H4 (cell line): ENCODE measurements at places on chromosomes 2 and 18. TPM values are rescaled to one million over a fixed set of nuclear protein-coding genes. Genes with fewer than 3 reads are reported as not detected.

The TMEM182 gene
- total RNA-seq = 4.5 TPM in 2 replicates

The MTA3 gene
- 23.8 and 26.4 TPM in 2 replicates for total RNA-seq

DNA sequence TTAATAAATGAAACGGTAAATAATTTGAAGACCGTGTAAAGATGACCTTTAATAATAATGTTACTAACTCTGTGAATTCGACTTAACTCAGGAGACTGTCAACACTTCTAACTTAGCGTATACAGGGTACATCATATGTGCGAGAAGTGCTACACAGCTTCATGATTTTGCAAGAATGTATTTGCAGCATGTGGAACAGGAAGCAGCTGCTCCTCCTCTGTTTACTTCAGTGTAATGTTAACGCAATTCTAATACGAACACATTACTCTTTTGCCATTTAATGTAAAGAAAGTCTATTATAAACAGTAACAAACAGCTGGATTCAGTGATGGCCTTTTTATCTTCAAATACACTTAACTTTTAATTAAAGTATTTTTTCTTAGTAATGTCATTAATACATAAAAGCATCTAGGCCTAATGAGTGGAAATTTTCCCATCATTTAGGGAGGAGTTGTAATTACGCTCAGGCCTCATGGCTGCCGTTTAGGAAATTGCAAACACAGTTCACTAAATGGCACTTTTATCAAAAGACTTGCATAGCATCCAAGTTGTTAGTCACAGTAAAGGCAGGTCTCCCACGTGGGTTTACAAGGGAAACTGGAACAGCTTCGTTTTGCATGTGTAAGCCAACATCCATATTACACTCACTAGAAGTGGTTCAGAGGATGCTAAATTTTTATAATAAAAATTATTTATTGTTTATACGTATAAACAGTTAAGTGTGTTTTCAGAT is 635.7 kb downstream of the FBXO15 start:
- DNase-seq = no peak

DNA sequence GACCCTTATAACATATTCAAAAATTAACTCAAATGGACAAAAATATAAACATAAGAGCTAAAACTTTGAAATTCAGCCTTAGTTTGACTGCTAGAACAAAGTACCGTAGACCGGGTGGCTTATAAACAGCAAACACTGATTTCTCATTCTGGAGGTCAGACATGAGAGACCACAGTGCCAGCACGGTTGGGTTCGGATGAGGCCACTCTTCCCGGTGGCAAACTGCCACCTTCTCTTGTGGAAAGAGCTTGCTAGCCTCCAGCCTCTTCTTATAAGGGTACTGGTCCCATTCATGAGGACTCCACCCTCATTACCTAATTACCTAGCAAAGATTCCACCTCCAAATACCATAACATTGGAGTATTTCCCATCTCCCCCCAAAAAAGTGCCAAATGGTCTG is 91.3 kb downstream of the FAM210A start:
- DNase-seq = no peak

The GPR75 gene
- 1.1 and 1.4 TPM in 2 replicates for total RNA-seq

GRCh38 chr2:214648520-214648919 is 161.0 kb downstream of the BARD1 start:
- no peak for DNase-seq

GRCh38 chr2:236748385-236748784 is 178.8 kb downstream of the ACKR3 start:
- DNase-seq = no peak

GRCh38 chr18:63779386-63779785 is 4.2 kb downstream of the SERPINB7 start:
- no peak for DNase-seq

DNA sequence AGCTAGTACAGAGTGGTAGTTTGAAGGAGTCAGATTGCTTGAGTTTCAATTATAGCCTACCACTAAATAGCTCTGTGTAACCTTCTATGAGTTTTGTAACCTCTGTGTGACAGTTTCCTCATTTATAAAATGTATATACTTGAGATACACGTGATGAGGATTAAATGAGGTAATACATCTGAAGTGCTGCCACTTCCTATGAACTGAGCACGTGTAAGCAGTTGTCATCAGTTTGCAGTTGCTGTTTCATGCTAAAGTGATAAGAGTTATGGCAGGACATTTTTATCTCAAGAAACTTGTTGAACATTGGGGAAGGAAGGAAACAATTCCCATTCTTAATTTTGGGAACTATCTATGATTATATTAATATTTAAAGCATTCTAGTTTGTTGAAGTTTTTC is 38.5 kb downstream of the CARF start:
- peak; percentile 22 for DNase-seq

GRCh38 chr2:123870206-123870880 is 154.7 kb upstream of the CNTNAP5 start:
- no peak for DNase-seq

- peak; percentile 82 for DNase-seq
These were observed 179.7 kb downstream of the ACKR3 start for GRCh38 chr2:236749346-236749745.

DNA sequence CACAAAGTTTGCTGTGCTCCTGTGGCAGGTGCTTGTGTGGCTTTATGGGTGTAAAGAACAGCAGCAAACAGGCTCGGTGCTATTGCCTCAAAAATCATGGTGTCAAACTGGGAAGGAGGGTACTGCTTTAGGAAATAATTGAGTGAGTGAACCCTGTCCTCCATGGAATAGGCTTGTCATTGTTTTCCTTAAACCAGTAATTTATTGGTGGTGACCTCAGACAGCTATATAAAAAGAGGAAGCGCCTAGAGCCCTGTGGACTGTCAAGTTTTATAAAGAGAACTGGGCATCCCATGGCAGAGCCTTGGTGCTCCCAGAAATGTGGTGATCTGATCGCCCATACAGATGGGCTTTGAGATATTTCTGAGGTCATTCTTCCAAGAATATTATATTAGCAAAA is 4.7 kb upstream of the CXCR4 start:
- DNase-seq = no peak

- no peak for DNase-seq
These were observed 182.0 kb downstream of the PRKCE start for GRCh38 chr2:45833301-45833967.

DNA sequence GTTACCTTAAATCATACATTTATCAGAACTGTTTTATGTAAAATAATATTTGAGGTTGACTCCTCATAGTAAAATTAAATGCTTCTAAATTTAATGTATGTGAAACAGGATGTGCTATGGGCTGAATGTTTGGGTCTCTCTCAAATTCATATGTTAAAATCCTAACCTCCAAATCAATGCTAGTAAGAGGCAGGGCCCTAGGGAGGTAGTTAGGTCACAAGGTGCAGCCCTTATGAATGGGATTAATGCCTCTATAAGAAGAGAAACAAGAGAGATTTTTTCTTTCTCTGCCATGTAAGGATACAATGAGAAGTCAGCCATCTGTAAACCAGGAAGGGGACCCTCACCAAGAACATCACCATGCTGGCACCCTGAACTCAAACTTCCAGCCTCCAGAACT is 67.2 kb upstream of the ETAA1 start:
- no peak for DNase-seq

The OR6B2 gene
- not detected in 2 replicates for total RNA-seq

The MAP3K19 gene
- total RNA-seq = not detected in 2 replicates

GRCh38 chr2:162245781-162246180 is 2.5 kb upstream of the FAP start:
- DNase-seq = no peak

- DNase-seq = peak; percentile 47
These were observed 157.5 kb upstream of the SESTD1 start for GRCh38 chr2:179422037-179422643.

DNA sequence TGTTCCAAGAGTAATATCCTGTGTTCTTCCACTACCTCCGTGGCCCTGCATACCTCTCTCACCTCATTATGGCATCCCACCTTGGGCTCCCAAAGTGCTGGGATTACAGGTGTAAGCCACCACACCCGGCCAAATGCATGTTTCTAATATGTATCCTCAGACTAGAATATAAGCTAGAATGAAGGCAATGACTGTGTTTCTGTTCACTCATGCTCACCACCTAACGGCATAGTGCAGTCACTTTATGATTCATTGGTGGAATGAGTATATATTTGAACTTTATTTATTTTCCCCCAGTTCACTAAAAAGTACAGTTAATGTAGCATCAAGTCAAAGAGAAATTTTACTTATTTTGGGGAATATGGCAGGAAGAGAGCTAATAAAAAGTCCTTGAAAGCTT is 11.3 kb downstream of the PIGN start:
- DNase-seq = no peak

DNA sequence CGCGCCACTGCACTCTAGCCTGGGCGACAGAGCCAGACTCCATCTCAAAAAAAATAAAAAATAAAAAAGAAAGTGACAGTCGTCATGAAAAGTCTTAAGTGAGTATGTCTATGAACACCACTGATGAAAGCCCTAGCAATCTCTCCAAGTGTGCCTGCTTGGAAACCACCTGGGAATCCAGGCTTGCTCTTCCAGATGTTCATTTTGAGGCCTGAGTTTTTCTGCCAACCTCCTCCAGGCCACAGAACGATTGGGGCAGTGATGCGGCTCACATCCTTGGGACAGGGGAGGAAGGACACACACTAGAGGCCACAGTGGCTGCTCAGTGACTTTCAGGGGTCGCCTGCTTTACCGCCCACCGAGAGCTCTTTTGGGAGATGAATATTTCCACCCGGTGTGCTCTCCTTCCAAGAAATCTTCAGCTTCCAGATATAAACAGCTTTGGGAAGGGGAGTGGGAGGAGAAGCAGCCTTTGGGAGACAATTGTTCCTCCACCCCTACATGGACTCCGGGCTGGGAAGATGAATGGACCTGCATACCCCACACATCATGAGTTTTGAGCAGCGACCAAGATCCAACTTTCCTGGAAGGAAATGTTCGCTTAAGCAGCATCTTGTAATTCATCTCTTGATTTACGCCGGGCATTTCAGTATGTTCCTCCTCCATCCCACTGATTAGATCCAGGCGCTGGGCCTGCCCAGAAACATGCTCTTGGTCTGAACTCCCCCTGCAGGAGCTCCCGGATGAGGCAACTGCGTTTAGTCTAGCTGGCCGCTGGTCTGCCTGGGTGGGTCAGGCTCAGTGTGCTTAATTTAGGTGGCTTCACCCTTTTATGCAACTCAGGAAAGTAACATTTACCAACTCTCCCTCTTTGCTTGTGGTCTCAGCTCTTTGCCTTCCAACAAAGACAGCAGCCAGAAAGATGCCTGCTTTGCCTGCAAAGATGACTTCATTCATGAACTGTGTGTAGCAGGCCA is 6.2 kb upstream of the ARMC9 start:
- peak; percentile 55 for DNase-seq

DNA sequence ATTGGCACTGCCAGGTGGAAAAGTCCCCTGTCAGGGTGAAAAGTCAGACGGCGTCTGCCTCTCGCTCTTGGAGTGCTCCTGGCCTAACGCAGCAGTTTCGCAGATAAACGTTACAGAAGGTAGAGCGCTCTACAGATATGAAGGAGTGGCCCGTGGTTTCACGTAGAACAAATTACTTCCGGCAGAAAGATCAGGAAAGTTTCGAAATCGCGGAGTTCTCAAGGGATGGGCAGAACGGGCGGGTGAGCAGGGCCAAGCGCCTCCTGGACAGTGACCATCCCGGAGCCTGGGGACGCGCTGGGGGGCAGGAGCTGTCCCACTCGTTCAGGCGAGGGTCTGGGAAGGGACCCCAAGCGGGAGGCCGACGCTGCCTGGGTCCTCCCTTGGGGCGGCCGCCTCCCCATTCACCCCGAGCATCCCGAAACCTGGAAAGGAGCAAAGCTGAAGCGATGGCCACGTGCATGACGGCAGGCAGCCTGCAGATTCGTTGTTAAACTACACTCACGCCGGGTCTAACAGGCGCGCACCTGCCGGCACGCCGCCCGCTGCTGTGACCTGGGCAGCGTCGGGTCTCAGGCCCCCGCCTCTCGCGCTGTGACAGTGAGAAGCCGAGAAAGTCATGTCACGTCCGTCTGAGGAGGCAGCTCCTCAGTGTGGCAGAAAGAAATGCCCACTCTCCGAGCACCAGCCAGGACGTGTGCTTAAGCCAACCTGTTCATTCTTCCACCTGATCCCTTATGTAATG is 122.9 kb upstream of the SALL3 start:
- no peak for DNase-seq

- DNase-seq = no peak
These were observed 24.2 kb downstream of the BCL11A start for GRCh38 chr2:60529136-60529784.

GRCh38 chr2:207112383-207112782 is 53.4 kb downstream of the KLF7 start:
- no peak for DNase-seq

The CYP1B1 gene
- total RNA-seq = 16.3 and 29.9 TPM in 2 replicates

DNA sequence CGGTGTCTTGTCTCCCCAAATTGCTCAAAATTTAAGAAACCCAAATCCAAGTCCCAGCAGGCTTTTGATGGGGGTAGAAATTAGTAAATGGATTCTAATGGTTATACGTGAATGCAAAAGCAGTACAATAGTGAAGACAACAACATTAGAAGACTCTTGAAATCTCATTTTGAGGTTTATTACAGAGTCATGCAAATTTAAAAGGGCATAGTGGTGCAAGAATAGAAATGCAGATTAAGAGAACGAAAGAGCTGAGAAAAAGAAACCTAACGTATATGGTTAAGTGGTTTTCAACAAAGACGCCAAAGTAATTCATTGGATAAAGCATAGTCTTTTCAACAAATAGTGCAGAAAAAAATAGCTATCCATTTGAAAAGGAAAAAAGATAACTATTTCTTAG is 33.2 kb upstream of the CXXC1 start:
- no peak for DNase-seq

The GKN2 gene
- total RNA-seq = not detected in 2 replicates

DNA sequence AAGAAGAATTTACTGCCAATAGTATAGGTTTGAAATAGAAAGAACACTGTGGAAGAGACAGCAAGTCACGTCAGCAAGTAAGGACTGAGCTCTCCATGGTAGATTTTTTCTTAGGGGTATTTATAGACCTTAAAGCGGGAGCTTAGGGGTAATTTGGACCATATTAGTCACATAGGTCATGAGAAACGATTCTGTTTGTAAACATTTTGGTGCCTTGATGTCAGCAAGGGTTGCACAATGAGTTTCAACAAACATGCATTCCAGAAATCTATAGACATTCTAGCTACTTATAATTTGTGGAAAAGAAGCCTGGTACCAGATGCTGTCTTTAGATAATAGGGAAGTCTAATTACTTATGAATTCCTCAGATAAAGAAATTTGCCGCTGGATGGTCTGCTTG is 624.7 kb downstream of the TDRD15 start:
- no peak for DNase-seq

The LIPT1 gene
- total RNA-seq = 4.9 and 8.5 TPM in 2 replicates

GRCh38 chr2:38509947-38510326 is 92.8 kb downstream of the HNRNPLL start:
- no peak for DNase-seq

DNA sequence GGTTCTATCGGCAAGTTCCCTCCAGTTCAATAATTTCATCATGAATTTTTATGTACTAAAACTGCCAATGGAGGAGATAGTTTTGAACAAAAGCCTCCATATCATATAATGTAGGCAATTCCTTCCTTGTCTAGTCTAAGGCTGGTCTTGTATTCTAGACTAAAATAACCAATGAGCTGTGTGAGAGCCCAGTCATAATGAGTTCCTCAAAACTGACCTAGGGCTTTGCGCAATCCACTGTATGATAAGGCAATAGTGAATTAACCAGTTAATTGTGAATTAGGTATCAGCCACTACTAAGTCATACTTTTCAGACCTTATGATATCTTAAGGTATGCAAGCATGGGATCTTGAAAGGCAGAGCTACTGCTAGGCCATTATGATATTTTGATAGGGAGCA is 7.6 kb upstream of the UXS1 start:
- DNase-seq = no peak

GRCh38 chr2:63545023-63545422 is 43.3 kb downstream of the WDPCP start:
- no peak for DNase-seq

The RGPD3 gene
- total RNA-seq = not detected in 2 replicates

- no peak for DNase-seq
These were observed 834.9 kb upstream of the SALL3 start for GRCh38 chr18:78144669-78145068.
